Stimulated activated CD4-positive, alpha-beta T cell treated with anti-CD3 and anti-CD28 coated beads, Interleukin-15, amount 100 ng/mL, for 24 hours (primary cell): ENCODE measurements at places on chromosomes 11 and 22.
A peak's percentile ranks its signal among the peaks of the same experiment; 100 is the strongest.

GRCh38 chr22:31339148-31339832 lies 6.9 kb downstream of the PATZ1 start:
- DNase-seq: no peak

- DNase-seq: no peak
These were observed 28.1 kb downstream of the ZNF214 start for GRCh38 chr11:6992026-6992425.

DNA sequence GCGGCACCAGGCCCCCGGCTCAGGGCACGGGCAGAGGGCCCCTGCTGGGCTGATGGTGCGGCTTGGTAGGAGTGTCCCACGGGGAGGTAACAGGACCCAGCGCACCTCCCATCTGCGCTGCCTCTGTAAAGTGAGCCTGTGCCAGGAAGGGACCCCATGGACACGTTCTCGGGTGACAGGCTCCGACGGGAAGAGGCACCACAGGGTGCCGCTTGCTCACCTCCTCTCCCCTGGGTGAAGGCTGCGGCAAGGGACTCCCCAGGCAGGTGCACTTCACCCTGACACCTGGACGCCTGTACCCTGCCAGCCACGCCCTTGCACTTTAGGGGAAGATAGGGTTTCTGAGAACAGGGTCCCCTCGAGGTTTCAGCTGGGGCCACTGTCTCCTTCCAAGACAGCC lies 48.1 kb downstream of the SHANK2 start:
- no peak for DNase-seq

DNA sequence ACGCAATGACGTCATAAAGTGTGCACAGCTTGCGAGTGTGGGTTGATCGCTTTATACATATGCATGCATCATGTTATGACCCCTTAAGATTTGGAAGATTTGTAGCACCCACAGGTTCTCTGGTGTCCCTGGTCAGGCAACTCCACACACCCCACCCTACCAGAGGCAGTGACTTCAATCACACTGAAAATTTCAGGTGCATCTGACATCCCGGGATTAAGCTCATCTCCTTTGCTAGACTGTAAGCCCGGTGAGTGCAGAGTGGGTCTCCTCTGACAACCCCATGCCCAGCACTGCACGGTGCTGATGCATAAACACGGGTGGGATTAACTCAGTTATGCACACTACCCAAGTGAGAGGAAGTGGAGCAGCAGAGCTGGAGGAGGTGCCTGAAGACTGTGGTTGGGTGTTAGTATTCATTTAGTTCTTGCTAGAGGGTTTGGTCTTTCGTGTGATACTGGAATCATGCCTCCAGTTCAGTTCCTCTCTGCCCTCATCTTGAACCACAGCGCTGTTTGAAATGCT lies 6.5 kb downstream of the ARSA start:
- DNase-seq: peak; percentile 64

DNA sequence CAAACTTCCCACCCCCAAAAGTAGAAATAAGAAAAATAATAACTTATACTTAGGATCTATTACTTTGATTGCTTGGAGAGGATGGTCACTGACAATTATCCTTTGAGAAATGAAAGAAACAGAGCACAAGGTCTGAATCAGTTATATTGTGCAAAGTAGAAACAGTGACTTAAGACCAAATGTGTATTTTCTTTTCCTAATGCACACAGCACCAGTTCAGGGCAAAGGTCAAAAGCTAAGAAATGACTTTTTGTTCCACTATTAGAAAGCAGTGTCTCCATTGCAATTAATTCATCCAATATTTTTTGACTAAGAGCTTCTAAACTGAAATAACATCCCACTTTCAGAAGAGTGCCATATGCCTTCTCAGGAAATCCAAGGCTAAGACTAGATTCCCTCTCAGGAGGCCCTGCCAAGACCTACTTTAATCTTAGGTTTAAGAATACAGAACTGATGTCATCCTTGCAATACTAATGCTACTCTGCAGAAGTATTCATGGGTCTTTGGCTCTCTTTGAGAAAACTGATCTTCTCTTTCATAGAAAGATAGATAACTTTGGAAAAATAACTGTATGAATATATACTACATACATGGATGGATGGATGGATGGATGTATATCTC lies 147.0 kb downstream of the APOL5 start:
- no peak for DNase-seq

DNA sequence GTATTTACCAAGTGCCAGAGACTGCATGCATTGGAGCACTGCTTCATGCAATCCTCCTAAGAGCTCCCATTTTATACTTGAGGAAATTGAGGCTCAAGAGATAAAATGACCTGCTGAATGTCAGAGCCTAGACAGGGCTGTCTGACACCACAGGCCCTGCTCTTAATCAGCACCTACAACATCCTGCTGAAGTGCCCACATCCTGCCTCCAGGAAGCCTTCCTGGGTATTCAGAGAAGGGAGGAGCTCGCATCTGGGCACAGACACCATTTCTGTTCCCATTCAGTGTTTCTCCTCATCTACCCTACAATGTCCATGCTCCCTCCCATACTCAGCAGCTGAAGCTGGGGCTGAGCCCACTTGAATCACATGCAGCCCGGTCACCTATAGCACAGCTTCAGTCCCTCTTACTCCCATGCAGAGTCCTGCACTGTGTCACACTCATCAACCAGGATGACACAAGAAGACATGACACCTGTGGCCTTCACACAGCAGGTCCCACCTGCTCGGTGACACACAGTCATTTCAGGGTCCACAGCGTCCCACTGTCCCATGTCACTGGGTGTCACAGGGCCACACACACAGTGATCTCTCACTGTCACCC lies 53.1 kb downstream of the PDE2A start:
- DNase-seq: peak; percentile 22

- DNase-seq: no peak
These were observed 5.1 kb upstream of the RPS6KA4 start for GRCh38 chr11:64353715-64354506.

- no peak for DNase-seq
These were observed 28.5 kb downstream of the P4HA3 start for GRCh38 chr11:74282914-74283371.

DNA sequence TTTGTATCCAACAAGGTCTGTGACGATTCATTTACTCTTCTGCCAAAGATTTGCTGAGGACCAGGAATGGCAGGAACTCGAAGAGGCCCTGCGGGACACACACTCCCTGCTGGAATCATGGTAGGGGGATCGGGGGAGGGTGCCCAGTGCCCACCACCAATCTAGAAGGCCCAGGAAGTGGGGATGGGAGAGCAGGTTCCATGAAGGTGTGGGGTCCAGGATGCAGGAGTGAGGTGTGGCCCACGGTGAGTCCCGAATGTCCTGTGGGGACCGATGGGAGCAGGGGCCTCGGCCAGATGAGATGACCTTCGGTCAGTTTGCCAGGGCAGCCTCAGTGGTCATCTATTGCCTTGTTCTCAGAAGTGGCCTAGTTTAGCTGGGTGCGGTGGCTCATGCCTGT lies 492.7 kb downstream of the BRD1 start:
- DNase-seq: no peak

- DNase-seq: no peak
These were observed 56.0 kb downstream of the PACSIN2 start for GRCh38 chr22:42958937-42959336.

- peak; percentile 33 for DNase-seq
These were observed 3.8 kb downstream of the MPEG1 start for GRCh38 chr11:59208956-59209355.

- DNase-seq: no peak
These were observed 130.8 kb downstream of the GALNT18 start for GRCh38 chr11:11491014-11491413.

GRCh38 chr22:23385678-23386631 lies 194.1 kb downstream of the IGLL1 start:
- peak; percentile 87 for DNase-seq

- peak; percentile 61 for DNase-seq
These were observed 176.3 kb upstream of the TMEM45B start for GRCh38 chr11:129639300-129639699.

- no peak for DNase-seq
These were observed 94.0 kb upstream of the OR4B1 start for GRCh38 chr11:48122656-48123055.

GRCh38 chr11:92383430-92383829 lies 158.8 kb downstream of the FAT3 start:
- DNase-seq: no peak

DNA sequence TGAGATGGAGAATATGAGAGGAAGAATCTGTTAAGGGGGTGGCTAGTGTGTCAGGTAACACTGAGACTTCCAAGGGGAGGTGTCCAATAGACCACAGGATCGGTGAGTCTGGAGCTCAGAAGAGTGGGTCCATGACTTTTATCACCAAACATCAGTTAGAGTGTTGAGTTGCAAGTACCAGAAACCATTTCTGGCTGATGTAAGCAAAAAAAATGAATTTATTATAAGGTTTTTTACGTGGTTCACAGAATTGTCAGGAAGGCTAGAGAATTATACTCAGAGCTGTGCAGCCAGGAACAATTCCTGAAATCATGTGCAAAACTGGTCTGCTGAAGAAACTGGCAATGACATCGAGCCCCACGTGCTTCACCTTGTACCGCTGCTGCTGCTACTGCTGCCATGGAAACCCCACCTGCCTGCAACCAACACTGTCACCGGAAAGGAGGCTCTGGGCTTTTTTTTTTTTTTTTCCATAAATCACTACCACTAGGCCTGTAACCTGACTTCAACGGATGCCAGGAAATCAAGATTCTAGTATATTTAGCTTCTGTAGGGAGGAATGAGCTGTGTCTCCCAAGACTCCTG lies 16.6 kb upstream of the STK33 start:
- DNase-seq: peak; percentile 39

DNA sequence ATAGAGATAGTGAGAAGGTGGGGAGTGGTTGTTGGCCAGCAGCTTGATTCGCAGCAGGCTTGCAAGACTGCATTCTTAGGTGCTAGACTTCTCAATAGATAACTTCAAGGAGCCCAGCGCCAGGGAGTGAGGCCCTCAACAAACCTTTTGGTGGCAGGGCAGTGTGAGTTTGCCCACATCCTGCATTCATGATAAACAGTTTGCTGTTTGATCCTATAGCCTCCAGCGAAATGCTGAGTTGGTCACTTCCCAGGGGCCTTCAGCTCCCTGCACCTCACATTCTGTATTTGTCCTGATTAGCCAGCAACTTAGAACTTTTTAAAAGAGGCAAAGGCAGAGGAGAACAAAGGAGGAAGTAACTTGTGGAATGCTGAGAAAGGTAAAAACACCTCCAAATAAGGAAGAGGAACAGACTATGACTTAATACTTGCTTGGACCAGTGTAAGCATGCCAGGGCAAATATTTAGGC lies 25.1 kb downstream of the OR10A6 start:
- no peak for DNase-seq

GRCh38 chr11:19872512-19873145 lies 160.0 kb downstream of the NAV2 start:
- DNase-seq: no peak

DNA sequence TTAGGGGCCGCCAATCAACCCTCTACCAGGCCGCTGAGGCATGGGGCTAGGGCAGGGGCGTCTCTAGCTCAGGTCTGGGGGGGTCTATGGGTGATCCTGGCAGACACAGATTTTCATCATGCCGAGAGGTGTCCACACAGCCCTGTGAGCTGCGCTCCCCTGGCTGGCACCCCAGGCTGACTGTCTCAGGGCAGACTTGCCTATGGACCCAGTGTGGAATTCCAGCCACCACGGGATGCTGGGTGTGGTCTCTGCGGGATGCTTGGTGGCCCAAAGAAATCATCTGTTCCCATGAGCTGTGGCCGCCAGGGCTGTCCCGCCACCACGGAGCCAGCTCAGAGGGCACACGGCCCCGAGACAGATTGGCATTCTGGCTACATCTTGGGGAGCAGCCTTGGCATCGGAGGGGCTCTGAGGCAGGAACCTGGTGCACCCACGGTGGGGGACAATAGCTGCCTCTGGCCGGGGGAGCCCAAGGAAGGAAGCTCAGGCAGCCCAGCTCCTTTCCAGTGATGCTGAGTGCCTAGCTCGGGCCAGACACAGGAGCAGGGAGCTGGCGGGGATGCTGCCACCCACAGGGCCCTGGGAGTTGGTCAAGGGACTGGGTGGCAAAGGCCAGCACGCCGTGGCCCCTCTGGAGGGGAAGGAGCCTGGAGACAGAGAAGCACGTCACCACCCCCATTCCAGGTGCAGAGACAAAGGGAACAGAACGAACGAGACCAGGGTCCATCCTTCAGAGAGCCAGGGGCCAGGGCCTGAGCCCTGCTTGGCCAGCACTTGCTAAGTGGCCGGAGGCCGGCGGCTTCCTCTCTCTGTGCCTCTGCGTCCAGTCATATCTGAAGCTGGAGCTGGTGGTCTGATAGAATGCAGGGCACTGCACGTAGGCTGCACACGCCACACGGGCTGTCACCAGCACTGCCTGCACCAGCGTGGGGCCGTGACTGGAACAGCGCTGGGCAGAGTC lies 64.4 kb upstream of the FGF3 start:
- no peak for DNase-seq

GRCh38 chr11:32118025-32118974 lies 27.4 kb downstream of the RCN1 start:
- no peak for DNase-seq

DNA sequence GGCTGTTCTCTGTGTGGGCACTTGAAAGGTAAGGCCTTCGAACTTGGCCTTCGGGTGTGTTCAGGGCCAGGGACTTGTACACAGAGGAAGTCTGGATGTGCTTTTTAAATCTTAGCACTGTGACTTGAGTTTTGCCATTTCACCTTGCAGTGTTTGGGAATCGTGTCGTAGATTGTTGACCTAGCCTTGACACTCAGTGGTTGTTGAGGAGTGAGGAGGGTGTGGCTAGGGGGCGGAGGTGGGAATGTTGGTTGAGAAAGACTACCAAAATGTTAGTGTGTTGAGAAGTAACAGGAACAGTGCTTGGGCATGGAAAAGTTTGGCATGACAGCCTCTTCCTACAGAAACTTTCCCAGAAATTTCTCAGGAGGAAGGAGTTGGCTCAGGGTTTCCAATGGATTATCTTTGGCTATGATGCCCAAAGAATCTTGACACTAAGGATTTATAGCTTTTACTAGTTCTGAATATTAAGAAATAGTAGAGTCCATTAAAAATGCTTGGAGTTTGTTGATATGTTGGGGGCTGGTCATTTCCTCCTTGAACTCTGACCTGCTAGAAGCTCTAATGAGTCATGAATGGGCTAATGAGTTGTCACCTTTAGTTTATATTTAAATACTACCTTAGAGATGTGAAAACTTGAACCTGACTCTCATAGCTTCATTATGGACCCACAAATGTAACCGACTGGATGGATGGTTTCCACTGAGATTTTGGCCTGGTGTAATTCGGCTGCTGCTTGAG lies 40.6 kb downstream of the BARX2 start:
- no peak for DNase-seq

DNA sequence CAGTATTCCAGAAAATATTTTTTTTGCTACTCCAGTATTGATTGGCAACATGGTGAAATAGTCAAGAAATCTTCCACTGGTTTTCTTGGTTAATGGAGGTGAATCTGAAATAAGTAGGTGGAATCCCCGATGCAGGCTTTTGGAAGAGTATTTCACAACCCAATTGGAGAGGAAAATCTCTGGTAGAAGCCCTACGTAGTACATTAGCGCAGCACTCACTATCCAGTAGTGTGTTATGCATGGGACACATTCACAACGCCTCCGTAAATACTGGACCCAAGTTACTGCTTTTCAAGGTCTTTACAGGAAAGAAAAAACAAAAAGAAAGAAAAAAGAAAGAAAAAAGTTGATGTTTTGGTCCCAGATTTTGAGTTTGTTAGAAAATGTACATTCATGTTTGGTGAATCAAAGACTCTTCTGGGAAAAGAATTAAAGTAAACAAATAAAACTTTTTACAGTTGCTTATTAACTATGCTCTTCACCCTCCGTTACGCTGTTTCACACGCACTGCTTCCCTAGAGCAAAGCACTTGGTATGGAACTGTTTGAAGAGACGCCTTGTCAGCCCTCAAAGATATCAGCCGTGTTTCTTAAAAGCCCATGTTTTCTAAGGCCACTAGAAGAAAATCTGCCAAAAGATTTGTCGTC lies 170.4 kb upstream of the CTSC start:
- DNase-seq: no peak
